ENCODE measurements at places on chromosomes 12 and 14. TPM values are rescaled to one million over a fixed set of nuclear protein-coding genes. Genes with fewer than 3 reads are reported as not detected.

GLIPR1L1 gene
- not detected for total RNA-seq

CD163 gene
- total RNA-seq = not detected

FAM222A gene
- total RNA-seq = 0.26 TPM

ACRBP gene
- 0.51 TPM for total RNA-seq

ST8SIA1 gene
- 0.13 TPM for total RNA-seq

KRT74 gene
- not detected for total RNA-seq

DNA sequence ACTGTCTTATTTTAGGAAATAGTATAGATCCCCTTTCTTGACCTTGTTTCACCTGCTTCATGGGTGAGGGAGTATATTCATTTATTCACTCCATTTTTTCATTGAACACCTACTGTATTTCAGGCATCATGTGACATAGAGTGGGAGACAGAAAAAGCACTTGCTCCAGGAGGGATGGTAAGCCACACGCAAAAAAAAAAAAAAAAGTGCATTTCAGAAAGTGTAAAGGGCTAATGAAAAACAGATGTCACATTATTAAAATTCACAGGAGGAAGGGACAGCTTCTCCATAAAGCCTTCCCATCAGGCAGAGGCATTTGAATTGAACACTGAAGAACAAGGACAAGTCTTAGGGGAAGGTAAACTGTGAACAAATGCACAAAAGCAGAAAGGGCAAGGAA, 7.5 kb downstream of the SLC8A3 start:
- DNase-seq = no peak

GRCh38 chr14:86311151-86311550, 781.2 kb downstream of the FLRT2 start:
- DNase-seq = no peak

DNA sequence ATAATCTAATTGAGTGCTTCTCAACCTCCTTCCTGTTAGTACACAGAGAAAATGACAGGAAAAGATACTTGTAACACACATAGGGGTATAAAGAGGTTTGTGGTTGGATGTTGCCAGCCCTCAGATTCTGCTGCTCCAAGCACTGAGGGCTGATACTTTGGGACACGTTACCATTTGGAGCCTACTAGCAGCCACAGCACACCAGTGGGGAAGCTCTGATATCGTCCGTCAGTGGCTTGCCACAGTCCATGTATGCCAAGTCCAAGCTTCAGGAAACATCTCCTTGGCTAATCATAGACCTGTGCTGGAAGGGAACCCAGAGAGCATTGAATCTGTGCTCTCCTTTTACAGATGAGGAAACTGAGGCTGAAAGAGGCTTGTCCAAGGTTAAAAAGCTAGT, 22.3 kb downstream of the B4GALNT3 start:
- no peak for DNase-seq

DNA sequence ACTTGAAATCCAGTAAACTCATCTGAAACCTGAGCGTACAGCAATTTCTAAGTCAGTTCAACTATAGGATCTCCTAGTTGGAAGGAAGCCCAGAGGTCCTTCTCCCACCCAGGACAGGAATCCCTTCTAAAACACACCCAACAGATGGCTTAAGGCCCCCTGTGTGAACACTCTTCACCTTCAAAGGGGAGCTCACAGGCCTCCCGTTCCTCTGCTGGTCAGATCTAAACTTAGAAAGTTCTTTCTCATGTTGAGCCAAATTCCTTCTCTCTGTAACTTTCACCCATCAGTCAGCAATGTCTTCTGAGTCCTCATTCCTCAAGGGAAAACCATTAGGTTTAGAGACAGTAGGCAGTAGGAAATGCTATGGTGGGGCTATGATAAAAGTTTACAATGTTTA, 355.2 kb downstream of the PCNX1 start:
- no peak for DNase-seq

DNA sequence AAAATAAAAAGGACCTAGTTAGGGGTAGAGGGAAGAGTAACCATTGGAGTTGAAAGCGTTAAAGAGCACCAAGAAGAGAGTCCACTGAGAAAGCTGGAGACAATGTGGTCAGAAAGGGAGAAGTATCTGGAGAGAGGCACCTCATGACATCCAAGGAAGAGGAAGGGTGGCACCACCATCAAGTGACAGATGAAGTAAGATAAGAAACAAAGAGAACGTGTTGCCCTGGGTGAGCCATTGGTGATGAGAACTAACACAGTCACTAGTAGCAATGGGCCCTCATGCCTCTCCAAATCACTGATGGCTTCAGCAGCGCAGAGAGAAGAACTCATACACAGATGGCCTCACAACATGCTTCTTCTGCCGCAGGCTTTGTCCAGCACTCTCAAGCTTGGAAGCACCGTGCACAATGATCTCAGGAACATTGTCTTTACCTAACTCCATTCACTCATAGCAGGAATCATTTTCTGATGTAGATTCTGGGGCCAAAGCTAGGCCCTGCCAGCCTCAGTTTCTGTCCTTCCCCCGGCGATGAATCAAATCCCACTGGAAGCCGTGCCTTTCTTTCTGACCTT, 252.9 kb downstream of the DPF3 start:
- DNase-seq = no peak

DNA sequence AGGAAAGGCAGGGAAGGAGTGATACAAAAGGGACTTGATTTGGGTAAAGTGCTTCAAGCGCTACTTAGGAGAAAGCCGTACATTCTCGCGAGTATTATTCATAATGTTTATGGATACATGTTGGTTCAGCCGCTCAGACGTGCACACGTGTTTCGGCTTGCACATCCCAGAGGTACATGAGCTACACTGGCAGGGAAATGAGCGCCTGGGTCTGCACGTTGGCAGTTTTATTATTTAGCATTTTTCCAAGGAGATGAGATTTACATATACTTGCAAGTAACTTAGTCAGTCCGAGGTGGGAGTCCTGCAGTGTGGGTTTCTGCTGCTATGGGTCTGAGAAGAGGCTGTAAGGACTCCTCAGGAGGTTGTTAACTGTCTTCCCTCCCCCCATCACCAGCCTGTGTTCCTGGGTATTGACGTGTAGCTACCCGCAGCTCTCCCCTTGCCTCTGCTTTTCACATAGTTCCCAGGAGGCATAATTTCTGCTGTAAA, 1.5 kb downstream of the PRKCH start:
- peak; percentile 79 for DNase-seq

- no peak for DNase-seq
Measured at GRCh38 chr12:68342966-68343365, 10.8 kb upstream of the MDM1 start.

DNA sequence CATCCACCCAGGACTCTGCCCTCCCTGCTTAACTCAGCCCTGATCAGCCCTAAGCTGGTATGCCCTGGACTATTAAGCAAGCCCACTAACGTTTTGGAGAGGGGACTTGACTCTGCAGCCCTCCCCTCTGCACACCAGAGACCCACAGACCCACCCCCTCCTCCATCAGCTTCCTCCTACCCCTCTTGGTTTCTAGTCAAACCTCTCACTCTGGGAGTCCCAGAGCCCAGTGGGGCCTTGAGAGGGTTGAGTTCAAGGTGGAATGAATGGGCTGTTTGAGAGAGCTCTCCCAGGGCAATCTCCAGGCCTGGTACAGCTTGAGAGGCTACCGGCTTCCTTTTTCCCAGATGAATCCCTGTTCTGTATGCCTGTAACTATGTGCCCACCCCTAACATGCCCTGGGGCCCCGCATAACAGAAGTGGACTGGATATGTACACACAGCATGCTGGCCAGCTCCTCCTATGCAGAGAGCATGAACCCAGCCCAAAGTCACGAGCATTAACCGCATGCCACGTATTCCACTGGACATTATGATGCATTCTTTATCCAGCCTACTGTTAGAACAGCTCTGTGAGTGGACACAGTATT, 43.6 kb downstream of the IRF2BPL start:
- no peak for DNase-seq

DNA sequence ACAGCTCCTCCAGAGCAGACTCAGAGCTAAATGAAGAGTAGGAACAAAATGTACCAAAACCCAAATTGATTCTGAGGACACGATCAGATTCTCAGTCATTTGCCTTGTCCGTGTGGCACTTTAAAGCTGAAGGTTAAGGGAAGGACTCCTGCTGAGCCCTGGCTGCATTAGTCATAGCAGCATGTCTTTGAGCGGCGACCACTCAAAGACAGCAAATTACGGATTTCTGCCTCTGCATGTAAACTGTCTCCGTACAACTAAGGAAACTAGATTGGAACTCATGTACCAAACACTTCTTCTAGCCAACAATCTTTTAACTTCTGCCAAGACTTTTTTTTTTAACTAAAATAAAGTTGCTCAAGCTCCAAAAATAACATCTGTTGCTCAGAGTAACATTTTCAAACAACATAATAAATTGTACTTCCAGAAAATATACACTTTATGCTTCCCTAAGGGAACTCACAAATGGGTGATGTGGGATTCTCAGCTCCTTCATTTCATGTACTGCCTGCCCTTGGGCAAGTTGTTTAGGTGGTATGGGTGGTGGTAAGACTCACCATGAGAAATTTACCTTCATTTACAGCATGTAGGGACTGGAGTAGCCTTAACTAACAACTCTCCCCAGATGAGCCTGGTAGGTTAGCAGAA, 56.1 kb downstream of the RERG start:
- DNase-seq = no peak

GRCh38 chr14:67584978-67585377, 15.1 kb downstream of the PIGH start:
- no peak for DNase-seq

DNA sequence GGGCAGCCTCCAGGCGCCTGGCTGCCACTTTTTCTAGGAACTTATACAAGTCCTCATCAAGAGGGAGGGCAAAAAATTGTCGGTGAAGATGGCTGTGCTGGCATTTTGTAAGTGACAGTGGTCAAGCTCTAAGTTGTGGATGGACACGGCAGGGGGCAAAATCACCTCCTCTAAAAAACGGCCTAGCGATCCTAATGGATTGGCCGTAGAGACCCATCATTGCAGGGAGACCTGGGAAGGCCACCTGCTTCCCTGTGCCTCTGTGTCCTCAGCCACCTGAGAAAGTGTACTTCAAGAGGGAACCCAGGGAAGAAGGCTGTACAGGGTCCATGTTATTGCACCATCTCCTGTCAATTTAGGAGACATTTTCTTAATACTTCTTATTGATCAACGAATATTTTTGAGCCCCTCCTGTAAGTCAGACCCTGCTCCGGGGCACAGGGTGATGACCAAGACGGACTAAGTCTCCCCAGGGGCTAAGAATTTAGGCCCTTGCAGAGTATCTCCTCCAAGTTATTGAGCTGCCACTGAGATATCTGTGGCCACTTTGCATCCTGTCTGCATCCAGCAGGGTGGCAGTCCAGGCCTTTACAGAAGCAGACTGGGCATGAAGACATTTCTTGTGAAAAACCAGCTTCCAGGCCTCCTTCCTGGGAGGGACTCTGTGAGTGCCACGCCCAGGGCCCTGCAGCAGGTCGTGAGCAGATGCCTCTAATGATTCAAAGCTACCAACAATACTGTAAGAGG, 40.5 kb downstream of the PSMA6 start:
- DNase-seq = no peak

GRCh38 chr12:76201316-76201715, 116.8 kb upstream of the NAP1L1 start:
- peak; percentile 16 for DNase-seq

DNA sequence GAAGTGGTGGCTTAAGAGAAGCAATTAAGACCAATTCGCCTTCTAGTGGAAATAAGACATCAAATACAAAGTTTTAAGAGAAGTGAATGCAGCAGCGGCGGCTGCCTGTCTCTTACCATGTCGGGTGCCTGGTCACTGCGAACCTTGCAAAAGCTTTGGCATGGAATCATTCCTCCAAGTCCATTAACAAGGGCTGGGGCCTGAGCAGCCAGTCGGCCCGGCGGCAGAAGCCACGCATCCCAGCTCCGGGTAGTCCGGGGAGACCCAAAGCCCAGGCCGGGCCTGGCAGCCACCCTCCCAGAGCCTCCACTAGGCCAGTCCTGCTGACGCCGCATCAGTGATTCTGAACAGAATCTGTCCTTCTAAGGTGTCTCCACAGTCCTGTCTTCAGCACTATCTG, 321.0 kb downstream of the TMEM121 start:
- DNase-seq = no peak

DNA sequence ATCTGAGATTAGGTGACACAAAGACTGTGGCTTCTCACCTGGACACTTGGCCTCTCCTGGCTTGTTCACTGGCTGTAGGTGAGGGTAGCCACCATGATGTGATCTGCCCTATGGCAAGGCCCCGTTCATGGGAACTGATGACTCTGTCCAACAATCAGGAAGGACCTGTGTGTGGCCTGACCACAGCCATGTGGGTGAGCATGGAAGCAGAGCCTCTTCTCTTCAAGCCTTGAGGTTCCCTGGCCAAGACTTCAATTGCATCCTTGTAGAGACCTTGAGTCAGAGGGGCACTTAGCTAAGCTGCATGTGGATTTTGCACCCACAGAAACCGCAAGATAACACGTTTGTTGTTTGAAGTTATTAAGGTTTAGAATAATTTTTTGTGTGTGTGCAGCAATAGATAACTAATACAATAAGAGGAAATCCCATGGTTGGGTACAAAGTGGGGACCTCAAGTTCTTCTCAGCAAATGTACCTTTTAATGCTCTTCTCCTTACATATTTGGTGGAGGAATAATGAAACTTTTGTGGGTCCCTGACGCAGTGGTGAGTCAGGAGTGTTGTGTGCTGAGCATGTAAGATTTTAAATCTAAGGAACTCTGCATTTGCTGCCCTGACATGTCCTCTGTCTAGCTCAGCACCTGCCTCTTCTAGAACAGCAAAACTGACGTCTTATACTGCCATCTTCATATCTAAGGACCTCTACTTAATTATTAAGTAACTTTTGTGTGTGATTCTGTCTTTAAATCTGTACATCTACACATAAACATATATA, 27.5 kb upstream of the PLEKHG7 start:
- no peak for DNase-seq

DNA sequence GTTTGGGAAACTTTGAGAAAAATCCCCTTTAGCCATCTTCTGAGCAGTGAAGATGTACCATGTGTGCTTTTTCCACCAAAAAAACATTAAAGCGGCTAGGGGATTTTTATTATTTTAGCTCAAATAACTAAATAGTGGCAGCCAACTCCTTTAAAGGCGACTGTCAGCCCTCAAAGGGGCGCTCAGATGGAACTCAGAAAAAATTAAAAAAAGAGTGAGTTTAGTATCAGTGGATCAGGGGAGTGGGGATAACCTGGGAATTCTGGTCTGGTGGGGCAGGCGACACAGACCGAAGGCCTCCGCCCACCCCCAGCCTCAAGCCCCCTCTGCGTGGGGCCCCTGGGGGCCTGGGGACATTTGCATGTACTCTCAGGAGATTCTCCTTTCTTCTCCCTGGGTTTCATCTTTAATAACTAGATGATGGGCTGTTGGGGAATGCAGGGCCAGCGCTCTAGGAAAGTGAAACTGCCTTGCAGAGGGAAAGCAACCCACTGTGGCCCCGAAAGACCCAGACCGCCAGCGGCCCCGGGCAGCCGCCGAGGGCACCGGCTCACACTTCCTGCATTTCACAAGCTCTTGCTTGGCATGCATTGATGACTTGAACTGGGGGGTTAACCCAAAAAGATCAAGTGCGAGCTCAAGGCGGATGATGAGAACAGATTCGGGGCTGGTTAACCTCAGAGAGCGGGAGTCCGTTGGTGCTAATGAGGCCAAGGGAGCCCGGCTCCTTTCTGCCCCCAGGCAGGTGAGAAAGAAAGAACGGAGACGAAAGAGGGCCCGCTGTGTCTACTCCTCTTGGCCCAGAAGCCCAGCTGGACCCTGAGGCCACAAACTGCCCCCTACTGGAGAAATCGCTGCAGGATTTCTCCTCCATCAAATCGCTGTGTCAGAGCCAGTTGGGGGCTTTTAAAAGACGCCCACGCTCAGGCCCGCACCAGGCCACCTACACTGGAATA, 7.3 kb upstream of the BATF start:
- DNase-seq = no peak

GRCh38 chr14:52091928-52092327, 23.1 kb upstream of the NID2 start:
- DNase-seq = no peak

All from dermis microvascular lymphatic vessel endothelial cell (primary cell).